CD4-positive, alpha-beta T cell treated with Interleukin-6 at 100 ng/mL for 8 hours (primary cell): ENCODE measurements at places on chromosomes 4 and X.
A peak's percentile ranks its signal among the peaks of the same experiment; 100 is the strongest.

GRCh38 chrX:40411340-40412111, 169.2 kb upstream of the ATP6AP2 start:
- no peak for DNase-seq

DNA sequence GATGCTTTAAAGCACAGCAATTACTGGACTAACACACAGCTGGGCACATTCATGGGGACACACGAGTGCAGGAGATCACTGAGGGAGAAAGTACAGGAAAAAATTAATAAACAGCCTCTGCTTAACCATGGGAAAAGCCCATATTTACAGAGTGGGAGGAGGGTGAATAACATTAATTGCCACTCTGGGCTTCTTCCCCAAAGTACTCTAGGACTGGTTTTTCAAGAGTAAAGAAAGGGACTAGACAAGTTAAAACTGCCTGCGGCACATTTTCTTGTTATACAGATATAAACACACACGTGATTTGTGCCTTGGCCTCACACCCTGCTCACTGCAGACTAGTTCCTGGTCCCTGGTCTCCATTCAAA, 179.7 kb upstream of the TET2 start:
- DNase-seq: no peak

DNA sequence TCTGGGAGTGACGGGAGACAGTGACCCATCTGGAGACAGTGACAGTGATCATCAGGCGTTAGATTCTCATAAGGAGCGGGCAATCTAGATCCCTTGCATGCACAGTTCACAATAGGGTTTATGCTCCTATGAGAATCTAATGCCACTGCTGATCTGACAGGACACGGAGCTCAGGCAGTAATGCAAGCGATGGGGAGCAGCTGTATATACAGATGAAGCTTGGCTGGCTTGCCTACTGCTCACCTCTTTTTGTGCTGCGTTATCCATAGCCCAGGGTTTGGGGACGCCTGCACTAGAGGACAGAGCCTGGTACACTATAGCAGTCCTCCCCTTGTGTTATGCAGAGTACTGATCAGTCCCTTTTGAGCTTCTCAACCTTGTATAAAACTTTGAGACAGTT, 23.5 kb downstream of the NFKB1 start:
- no peak for DNase-seq

- no peak for DNase-seq
Measured at GRCh38 chr4:94131212-94131611, 76.5 kb upstream of the SMARCAD1 start.

DNA sequence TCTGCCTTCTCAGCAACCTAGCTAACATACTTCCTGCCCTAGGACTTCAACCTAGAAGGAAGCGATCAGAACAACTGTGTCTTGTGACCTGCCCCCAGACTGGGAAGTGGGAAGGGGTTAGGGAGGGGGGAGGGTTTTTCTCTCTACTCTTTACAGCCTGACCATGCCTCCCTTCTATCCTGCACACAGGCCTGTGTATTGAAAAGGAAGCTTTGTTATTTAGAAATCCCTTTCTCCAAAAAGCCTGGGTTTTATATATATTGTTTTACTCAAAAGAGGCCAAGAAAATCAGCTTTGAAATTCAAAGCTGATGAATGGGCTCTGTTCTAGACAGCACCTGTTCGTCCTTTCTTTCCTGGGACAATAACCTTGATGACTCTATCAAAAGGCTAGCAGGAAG, 35.2 kb upstream of the SMS start:
- no peak for DNase-seq

DNA sequence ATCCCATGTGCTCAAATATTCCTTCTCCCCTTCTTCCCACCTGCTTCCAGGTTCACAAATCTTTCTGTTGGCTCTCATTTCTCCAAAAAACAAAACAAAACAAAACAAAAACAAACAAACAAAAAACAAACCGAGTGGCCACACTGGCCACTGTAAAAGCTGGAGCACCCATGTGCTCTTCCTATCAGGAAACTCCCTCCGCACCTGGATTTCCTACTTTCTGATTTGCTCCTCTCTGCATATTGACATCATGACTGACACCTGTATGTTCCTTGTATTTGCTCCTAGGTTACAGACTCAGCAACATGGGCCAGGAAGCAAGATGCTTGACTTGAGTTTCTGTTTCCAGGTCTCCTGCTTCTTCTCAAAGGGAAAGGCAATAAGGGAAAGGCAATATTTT, 258.8 kb downstream of the GPC3 start:
- DNase-seq: no peak

DNA sequence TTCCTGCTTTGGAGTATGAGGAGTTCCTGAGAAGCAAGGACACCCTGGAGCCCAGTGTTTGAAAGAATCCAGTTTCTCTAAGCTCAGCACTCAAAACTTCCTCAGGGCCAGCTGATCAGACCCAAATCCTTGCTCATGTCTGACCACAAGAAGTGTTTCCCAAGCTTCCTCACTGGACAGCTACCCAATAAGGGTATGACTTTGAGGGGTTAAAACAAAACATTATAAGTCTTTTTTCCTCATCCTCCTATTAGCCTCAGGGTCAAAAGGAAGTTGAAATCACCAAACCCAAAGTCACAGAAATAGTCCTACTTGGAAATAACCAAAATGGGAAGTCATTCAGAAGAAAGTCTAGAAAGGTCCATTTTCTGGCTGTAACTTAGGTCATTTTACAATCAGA, 13.7 kb downstream of the ZBTB33 start:
- no peak for DNase-seq

DNA sequence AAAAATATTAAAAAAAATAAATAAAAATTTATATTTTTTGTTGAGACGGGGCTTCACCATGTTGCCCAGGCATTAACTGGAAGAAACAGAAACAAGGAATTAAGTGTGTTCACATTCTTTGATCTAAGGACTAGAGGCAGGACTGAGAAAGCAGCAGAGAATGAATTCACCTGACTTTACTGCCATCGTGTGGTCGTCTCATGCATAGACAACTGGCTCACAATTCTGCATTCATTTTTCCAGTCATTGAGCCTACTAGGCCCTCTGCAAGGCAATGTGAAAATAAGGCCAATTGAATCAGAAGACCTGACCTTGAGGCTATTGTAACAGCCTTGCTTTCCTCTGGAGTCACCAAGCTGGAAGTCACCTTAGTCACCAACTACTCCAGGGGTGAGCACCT, 37.4 kb downstream of the LHFPL1 start:
- DNase-seq: peak; percentile 33

DNA sequence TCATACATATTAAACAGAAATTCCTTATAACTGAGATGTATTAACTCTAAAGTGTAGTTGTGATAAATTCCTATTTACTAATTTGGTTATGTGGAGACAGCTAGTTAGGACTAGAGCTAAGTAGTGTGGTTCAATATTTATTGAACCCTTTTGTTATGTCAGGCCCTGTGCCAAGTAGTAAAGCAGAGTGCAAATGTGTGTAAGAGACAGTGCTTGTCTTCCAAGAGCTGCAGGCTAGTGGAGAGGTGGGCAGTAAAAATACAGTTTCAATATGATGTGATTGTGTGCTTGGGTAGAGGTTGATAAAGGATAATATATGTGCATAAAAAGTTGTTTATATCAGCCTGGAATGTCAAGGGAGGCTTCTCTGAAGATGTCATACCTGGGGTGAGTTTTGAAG, 80.0 kb downstream of the TBC1D19 start:
- DNase-seq: no peak

- DNase-seq: no peak
Measured at GRCh38 chr4:8675906-8676305, 83.3 kb downstream of the CPZ start.

DNA sequence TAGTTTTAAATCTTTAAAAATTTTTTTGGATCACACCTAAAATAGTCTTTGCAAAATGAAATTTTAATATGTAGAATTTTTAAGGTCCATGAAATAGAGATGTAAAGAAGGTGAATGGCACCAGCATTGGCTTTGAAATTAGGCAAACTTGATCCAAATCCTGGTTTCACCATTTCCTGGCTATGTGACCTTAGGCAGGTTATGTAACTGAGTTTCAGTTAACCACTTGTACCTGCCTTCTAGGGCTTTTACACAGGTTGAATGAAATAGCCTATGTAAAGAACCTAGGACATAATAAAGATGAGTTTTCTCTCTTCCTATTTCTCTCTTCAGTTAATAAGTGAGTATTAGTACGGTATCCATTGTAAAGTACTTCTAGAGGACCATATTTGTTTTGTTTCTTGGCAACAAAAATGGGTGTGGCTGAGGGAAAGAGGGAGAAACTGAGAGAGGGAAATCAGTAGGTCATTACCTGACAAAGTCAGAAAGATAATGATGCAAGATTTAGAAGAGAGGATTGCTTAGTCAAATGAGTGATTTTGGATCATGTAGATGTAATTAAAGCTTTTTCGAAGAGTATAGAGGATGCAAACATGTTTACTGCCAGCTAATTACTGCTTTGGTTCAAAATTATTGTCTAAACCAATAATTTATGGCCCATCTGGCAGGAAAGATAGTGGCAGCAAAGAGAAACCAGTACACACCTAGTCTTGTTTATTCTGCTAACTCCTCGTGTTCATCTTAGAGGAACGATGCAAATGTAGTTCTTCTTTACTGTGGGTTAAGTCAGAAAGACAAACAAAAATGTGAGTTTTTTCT, 81.9 kb downstream of the PDLIM5 start:
- no peak for DNase-seq

DNA sequence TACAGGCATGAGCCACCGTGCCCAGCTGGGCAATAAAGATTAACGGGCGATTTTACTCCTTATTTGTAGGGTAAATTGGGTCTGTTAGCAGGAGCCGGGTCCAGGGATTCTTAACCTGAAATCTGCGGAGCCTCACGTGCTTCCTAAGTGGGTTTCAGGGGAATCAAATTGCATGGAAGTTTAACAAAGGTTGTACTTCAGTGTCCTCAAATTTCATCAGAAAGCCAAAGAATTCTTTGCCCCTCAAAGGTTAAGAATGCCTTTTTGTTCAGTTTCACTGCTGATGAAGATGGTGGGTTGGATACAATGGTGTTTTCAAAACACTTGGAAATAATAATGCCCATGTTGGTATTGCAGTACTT, 67.9 kb downstream of the AFF1 start:
- DNase-seq: no peak

GRCh38 chr4:14178421-14178820, 550.9 kb upstream of the BOD1L1 start:
- DNase-seq: peak; percentile 7

DNA sequence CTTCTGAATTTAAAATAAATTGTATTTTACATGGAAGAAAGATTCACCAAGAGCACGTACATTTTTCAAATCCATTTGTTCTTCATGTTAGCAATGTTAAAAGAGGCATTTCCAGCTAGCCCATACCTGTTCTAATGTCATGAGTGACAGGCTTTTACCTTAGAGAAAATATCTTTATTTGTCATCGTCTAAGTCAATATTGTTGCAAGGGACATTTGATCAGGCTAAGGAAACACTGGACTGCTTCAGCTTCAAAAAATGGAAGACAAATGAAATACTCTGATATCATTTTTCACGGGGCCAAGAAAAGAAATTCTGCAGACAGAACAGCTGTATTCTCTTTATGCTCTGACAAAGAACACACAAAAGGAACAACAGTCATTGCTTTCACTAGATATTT, 207.7 kb downstream of the RCHY1 start:
- DNase-seq: no peak

- DNase-seq: no peak
Measured at GRCh38 chr4:37667197-37668100, 18.7 kb downstream of the RELL1 start.

- no peak for DNase-seq
Measured at GRCh38 chr4:161167539-161167938, 996.3 kb downstream of the FSTL5 start.

DNA sequence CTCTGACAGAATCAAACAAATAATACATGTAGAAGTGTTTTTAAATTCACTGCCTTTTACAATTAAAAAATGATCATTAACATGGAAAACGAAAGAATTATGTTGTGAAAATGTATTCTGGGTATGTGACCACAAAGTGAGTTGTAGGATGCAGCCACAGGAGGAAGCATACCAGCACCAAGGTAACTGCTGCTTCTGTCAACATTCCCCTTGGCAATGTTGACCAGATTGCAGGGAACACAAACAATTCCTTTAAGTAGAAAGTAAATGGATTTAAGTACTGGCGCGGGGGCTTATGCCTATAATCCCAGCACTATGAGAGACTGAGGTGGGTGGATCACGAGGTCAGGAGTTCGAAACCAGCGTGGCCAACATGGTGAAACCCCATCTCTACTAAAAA, 1877.9 kb upstream of the PCDH7 start:
- no peak for DNase-seq

GRCh38 chrX:72081605-72082320, 50.0 kb downstream of the RTL5 start:
- DNase-seq: no peak

GRCh38 chr4:13922459-13922858, 294.9 kb upstream of the BOD1L1 start:
- no peak for DNase-seq

DNA sequence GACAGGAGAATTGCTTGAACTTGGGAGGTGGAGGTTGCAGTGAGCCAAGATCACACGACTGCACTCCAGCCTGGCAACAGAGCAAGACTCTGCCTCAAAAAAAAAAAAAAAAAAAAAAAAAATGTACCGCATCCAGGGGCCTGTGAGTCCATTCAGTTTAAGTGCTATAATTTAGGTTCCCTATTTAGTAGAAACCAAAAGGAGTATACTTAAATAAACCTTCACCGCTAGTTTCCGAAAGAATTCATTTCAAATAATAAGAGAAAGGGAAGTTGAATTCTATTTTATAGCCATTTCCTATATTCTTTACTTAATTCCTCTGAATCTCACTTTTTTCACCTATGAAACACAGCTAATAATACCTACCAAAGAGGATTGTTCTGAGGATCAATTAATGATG, 20.8 kb upstream of the LRBA start:
- DNase-seq: no peak

DNA sequence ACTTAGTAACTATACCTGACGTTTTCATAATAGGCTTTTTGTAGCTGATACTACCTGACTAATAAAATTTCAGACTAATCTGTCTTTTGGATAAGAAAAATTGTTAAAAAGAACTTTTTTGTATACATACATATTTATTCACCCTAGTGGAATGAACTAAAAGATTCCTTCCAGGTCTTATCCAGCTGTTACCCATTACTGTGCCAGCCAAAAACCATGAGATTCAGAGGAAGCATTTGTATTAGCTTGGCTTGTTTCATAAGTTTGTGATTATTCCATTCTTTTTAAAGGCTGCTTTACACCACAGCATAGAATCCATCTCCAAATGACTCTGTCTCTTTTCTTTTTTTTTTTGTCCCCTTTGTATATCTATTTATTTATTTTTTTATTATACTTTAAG, 149.4 kb downstream of the FAT4 start:
- no peak for DNase-seq

- no peak for DNase-seq
Measured at GRCh38 chrX:3124031-3124430, 82.8 kb downstream of the ARSF start.
